Left cardiac atrium (tissue), 4 donors: ENCODE measurements at places on chromosomes 16 and 17.

- no peak for DNase-seq
These were observed 1.0 kb downstream of the KAT8 start for GRCh38 chr16:31118223-31119155.

- no peak for DNase-seq
These were observed 32.0 kb downstream of the TBX4 start for GRCh38 chr17:61484174-61484573.

- DNase-seq: no peak
These were observed 6.8 kb downstream of the CIBAR2 start for GRCh38 chr16:85105475-85105874.

DNA sequence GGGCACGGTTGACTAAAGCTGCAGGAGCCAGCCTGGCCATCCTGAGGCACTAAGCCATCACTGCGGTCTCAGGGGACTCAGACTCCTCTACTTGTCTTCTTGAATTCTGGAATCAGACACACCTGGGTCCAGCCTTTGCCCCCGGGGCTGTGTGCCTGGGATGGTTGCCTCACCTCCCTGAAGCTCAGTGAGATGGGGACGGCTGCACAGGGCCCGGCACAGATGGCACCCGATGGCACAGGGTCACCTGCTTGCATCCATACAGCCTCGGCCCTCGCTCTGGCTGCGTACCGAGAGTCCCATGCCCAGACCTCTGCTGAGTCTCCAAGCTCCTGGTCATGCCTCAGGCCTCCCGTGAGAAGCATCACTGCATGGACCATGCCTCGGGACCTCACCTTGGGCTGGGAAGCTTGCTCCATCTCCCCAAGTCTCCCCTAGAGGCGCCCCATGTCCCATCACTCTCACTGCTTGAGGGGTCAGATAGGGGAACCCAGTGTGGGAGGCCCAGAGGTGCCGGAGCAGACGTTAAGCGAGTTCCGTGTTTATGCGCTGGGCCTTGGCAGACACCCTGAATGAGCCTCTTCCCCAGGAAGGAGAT lies 316.3 kb downstream of the SEC14L1 start:
- DNase-seq: no peak

- DNase-seq: no peak
These were observed 44.4 kb upstream of the CDR2 start for GRCh38 chr16:22418826-22419225.

GRCh38 chr16:17222871-17223401 lies 247.8 kb downstream of the XYLT1 start:
- DNase-seq: peak; percentile 34

GRCh38 chr17:63196772-63197335 lies 230.8 kb downstream of the TANC2 start:
- no peak for DNase-seq

DNA sequence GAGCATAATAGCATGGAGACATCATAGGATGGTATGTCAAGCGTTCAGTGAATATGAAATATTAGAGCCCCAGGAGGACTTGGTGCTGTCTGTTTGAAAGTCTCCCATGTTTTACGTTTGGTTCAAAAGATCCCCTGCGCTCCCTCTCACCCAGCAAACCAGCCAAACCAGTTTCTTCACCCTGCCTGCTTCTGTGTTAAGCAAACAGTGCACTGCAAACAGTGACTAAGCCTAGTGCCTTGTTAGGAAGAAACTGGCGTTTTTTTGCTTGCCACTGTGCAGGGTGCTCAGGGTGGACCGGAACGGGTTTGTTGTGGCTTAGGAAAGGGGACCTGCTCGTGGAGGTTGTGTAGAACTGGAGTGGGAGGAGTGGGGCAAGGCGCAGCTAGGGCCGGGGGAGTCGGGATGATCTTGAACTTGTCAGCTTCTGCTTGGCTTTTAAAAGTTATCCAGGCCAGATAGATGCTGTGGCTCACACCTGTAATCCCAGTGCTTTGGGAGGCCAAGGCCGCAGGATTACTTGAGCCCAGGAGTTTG lies 7.7 kb downstream of the CDH1 start:
- no peak for DNase-seq

GRCh38 chr17:11272191-11272590 lies 31.2 kb downstream of the SHISA6 start:
- no peak for DNase-seq

DNA sequence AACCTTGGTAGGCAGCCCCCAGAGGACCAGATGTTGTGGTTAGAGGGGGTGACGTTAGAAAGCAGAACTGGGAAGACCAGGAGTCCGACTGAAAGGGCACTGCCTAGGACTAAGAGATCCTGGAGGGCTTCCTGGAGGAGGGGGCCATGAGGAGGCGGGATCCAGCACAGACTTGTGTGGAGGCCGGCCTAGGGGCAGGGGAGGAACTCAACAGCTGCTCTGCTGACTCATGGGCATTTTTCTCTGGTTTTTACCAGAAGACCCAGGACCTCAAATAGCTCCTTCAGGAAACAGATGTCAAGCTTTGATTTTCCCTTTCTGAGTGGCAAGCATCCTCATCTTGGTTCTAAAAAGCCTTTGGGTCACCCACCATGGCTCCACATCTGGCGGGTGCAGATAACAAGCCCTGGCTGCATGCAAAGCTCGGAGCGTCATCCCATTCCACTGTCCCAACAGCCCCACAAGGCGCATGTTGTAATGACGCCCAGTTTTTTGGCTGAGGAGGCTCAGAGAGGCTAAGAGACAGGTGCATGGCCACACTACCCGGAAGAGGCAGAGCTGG lies 29.0 kb downstream of the IL21R start:
- no peak for DNase-seq

DNA sequence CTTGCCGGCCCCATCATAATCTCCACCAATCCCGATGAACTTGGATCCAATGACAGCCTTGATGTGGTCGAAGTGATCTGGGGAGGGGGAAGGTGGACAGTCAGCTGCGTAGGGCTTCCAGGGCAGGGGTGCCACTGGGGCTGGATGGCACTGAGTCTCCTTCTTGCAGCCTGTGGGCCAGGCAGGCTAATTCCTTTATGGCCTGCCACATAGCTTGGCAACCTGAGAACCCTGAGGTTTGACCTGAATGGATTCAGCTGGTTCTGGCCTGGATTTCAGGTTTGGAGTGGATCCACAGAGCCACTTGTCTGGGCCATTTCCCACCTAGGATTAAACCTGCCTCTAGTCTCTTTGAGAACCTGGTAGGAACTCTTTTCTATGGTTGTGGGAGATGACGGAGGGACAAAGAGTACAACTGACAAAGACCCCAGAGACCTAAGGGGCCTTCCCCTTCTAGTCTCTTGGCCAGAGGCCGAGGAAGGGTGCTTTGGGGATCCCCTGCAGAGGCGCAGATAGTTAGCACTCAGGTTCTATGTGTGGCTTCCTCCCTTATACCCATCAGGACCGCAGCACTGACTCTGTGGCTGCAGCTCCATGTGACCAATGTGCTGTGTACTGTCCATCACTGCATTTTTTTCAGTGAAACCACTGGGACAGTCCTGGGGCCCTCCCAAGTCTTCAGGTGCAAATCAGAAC lies 9.2 kb upstream of the DPEP3 start:
- DNase-seq: no peak

DNA sequence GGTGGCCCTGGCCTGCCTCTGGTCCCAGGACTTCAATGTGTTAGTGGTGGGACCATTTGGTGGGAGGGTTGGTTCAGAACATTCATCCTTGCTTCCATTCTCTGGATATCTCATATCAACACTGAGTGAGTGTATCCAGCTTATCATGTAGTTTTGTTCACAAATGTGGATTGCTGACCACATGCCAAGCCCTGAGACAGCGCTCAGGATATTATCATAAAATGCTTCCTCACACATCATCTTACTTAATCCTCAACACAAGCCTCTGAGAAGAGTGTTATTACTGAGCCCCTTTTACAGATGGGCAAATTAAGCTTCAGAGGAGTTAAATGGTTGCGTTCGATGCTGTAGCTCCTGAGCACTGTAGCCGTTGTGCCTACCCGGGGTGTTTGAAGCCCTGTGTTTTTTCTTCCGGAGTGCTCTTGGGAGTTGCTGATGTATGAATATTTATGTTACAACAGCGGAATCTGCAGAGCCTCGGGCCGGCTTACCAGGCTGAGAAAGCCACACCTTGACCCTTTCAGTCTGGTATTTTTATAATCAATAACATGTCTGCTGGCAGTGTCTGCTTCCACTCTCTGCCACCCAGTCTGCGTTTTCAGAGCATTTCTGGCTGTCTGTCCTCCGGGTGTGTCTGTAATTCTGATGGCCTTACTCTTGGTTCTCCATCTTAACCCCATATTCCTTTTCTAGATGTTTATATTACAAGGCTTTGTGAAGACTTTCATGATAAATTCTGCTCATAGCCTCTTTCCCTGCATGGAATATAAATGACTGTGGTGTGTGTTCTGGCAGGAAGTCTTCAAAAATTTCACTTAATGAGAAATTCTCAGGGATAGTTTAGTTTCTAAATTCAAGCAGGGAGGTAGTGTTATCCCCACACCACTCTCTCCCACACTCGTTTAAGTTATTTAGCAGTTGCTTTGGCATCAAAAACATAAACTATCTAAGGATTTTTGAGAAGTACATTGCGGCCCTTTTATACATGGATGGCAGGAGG lies 2.9 kb downstream of the GLP2R start:
- DNase-seq: no peak

- DNase-seq: no peak
These were observed 21.2 kb downstream of the MEAK7 start for GRCh38 chr16:84482951-84483881.

DNA sequence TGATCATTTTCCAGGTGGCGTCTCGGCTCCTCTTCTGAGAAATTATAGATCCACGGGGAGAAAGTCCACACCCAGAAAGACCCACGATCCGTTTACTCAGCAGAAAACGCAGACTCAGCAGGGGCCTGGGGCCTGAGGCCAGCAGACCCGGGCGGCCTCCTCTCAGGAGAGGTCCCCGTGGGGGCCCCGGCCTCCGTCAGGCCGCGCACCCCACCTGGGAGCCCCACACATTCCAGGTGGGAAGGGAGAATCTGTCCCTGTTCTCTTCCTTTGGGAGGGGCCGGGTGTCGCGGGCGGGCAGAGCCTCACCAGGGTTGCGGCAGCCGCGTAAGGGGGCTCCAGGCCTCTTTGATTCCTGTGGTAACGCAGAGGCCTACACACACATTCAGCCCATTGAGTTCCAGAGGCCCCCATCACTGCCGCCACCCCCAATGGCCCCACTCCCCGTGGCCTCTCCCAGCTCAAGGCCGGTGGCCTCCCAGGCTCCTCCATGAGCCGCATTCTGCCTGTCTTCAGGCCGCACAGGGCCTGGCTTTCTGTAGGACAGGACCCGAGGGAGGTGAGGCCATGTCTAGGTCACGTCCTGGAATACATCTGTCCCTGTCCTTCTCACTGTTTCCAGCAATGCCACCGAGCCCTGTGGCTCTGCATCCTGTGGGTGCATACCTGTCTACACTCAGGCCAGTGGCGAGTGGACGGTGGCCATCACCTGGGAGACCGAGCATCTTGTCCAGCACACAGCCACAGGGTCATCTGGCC lies 1.6 kb upstream of the IGFALS start:
- DNase-seq: peak; percentile 8

GRCh38 chr16:5917436-5918195 lies 820.0 kb upstream of the EEF2KMT start:
- no peak for DNase-seq

DNA sequence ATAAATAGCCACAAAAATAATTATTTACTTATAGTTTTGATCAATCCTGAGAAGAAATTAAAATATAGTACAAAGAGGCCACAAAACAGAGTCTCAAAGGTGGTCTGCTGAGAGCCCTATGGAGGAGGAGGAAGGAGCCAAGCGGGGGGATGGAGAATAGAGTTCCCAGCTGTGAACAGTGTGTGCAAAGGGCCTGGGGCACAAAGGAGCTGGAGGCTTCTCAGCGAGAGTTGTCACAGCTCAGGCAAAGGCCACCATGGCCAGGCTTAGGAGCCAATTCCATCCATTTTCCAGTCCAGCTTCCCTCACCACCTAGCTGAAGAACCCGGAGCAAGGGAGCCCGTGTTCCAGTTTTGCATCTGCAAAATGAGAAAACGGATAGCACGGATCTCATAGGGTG lies 5.4 kb upstream of the ZNF423 start:
- no peak for DNase-seq

- DNase-seq: no peak
These were observed 2.7 kb downstream of the MSL1 start for GRCh38 chr17:40124279-40125141.

GRCh38 chr17:74172700-74173099 lies 30.8 kb upstream of the RPL38 start:
- no peak for DNase-seq

DNA sequence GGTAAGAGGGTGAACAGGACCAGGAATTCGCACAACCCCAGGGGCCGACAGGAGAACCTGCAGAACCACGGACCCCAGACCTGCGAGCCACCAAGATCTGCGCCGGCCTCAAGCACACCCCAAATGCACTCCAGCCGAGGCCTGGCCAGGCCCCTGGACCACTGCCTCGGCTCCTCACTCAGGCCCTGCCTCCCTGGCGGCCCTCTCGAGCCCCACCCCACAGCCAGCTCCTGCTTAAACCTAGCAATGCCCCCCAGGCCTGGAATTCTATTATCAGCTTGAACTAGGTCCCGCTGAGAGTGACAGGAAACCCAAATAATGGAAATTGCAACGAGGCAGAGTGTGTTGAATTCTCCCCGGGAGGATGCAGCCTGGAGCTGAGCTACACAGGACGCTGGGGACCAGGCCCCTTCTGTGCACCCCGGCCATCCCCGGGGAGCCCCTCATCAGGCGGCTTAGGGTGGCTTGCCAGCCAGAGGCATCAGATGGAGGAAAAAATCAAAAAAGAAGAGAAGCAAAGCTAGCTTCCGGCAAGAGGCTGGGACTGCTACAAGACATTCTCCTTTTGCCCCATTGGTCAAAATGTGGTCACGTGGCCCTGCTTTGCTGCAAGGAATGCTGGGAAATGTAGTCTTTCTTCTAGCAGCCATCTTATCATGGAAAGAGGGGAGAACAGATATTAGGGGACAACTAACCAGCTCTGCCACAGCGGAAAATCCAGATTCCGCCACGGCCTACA lies 2.4 kb upstream of the ENPP7 start:
- DNase-seq: peak; percentile 82

GRCh38 chr16:49183911-49184310 lies 97.7 kb downstream of the CBLN1 start:
- DNase-seq: no peak

DNA sequence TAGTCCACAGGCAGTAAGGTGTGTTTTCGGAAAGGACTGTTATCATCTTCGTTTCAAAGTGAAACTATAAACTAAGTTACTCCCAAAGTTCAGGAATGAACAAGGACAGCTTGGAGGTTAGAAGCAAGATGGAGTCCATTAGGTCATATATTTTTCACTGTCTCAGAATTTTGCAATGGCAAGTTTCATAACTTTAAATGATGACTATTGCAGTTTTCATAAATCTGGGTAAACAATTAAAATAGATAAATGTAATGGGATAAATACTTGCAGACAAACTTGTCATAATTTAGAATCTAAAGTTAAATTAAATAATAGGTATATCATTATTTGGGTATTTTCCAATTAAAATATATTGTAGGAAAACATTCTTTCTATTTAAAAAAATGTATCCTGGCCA lies 14.7 kb upstream of the TRIM25 start:
- no peak for DNase-seq

- peak; percentile 32 for DNase-seq
These were observed 8.4 kb upstream of the CA4 start for GRCh38 chr17:60141111-60142018.

GRCh38 chr16:5775916-5776315 lies 678.3 kb upstream of the EEF2KMT start:
- no peak for DNase-seq
